Ammon's horn (tissue), 1 donor: ENCODE measurements at places on chromosomes 12 and 14.

DNA sequence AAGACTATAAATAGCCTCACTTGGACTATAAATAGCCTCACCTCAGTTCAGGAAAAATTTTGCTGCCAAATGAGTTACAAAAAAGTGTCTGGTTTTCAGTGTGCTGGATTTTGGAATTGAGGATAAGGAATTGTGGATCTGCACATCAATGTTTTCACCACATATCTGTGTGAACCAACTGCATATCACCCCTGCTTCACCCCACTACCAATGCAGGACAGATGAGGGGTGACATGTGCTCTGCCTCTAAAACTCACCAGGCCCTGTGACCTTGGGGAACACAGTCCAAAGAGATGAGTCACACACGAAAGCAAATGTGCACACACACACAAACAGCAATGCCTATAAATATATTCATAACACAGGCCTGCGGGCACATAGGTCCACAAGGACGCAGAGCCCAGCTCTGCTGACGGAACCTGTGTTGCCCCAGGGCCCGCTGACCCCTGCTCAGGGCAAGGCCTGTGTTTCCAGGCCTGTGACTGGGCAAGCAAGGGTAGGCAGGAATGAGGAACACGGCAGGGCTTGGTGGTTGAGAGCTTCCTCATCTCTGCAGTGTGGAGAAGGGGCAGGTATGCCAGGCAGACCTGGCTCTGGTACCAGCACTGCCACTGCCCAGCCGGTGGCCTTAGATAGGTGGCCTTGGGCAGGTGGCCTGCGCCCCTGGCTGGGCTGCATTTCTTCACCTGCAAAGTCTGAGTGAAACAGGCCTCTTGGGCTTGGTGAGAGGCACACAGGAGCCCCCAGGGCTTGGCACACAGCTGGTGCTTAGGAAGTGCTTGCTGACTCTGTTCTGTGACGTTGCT is 82.4 kb downstream of the ARL6IP4 start:
- DNase-seq, result no peak

DNA sequence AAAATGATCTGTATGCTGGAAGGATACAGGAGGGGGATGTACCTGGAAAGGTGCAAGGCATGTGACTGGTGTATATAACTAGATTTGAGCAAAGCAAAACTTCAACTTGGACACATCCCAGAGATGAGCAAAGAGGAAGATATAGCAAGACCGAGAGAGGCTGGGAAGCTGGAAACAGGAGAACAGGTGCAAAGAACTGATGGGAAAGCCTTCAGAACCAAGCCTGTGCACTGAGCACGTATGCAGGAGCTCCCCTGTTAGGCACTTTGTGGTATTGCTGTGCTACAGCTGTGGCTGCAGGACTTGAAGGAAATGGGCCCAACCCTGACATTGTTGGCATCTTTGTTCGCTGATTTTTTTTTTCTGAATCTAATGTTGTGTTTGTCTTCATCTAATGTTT is 120.7 kb upstream of the PWP1 start:
- DNase-seq, result peak; percentile 23

GRCh38 chr12:12736759-12737676 is 19.9 kb downstream of the CDKN1B start:
- DNase-seq, result no peak

DNA sequence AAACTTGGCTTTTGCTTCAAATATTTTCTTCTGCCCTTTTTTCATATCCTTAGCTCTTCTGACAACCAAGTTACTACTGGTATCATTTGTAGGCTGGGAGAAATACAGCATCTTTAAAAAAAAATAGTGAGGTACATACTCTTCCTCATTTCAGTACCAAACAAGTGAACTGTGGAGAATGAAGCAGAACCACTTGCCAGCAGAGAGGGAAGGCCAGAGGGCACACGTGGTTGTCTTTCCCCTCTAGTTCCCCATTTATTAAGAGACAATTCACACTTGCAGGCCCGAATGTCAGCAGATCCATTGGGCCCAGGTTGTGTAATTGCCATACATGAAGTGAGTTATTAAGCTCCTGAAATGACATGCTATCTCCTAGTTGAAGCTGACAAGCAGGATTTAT is 3.2 kb downstream of the SUSD6 start:
- peak; percentile 76 for DNase-seq

GRCh38 chr14:28707814-28708213 is 58.8 kb upstream of the FOXG1 start:
- DNase-seq, result peak; percentile 37

GRCh38 chr14:99229654-99230207 is 42.3 kb downstream of the BCL11B start:
- no peak for DNase-seq

DNA sequence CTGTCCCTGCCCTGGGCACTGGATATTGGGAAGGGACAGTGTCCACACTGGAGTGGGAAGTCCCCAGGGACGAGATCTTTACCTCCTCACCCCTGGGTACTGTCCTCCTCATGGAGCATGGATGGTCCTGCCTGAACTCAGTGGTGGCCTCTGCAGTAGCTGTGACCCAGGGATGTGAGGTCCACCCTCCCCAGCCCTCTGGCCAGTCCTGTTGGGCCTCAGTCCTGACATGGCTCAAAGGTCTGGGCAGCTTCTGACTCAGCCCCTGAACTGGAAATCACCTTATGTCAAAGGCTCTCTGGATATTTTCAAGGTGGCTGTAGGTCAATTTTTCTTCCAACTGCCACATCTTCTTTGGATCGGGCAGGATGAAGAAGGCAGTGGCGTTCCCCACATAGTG is 24.4 kb downstream of the SERPINA1 start:
- DNase-seq, result no peak

GRCh38 chr12:77113971-77114370 is 48.6 kb upstream of the E2F7 start:
- DNase-seq, result no peak

DNA sequence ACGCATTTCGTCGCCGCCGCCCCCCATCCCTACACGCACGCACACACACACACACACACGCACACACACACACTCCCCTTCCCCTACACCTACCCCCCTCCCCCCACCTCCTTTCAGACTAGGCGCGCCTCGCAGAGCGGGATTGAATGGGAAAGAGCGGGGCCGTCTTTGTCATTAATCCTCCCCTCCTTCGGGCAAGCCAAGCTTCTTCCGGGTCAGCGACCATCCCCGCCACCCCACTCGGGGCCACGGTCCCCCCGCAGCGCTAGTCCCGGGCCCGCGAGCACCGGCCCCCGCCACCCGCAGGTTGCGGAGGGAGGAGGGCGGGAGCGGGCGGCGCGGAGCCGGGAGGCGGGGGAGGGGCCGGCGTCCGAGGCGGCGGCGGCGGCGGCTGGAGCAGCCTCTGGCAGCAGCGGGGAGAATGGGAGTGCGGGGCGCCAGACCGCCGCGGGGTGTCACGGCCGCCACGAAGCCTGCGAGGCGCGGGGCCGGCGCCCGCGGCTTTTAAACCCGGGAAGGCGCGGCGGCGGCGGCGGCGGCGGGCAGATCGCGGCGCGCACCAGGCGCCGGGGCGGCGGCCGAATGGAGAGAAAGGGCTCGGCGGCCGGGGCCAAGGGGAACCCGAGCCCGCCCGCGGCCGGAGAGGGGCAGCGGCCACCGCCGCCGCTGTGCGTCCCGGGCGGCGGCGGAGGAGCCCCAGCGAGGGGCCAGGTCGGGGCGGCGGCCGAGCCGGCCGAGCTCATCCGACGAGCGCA is at the start of gene TTC9:
TTC9 (plus strand) TSS at position 369 of the 755 bp plus-strand sequence; CDS start at position 583, 214 bp downstream.
- DNase-seq, result peak; percentile 12

DNA sequence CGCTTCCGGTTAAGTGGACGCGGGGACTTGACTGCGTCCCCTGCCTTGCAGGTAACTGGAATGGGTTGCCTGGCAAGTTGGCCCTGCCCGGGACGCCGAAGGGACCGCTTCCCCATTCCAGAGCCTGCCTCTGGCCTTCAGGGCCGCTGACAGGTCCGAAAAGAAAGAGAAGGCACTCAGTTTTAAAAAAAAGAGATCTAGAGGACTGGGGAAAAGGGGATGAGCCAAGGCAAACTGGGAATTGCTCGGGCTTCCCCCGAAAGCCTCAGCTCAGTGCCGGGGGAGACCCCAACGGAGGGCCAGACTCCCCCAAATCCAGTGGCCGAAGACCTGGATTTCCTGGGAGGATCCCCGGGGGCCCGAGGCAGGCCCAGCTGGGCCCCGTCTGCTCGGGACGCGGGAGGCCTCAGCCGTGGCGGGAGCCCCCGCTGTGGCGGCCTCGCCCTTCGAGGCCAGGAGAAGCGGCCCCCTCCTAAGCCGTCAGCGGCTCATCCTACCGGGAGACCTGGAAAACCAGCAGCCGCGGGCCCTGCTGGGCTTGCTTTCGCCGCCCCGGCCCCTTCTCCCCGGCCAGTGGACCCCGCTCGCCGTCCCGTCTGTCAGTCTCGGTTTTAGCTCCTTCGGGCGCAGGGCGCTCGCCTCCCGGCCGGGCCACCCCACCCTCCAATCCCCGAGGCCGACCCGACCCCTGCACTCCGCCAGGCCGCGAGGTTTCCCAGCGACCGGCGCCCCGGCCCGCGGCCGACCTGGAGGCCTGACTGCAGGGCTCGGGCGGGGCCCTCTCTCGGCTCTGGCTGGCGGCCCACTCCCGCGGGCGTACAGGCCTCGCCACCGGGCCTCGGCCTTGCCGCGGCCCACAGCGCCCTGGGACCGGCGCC is 12.5 kb downstream of the OTX2 start:
- DNase-seq, result no peak

GRCh38 chr12:132124766-132125425 is 19.2 kb downstream of the DDX51 start:
- DNase-seq, result no peak

DNA sequence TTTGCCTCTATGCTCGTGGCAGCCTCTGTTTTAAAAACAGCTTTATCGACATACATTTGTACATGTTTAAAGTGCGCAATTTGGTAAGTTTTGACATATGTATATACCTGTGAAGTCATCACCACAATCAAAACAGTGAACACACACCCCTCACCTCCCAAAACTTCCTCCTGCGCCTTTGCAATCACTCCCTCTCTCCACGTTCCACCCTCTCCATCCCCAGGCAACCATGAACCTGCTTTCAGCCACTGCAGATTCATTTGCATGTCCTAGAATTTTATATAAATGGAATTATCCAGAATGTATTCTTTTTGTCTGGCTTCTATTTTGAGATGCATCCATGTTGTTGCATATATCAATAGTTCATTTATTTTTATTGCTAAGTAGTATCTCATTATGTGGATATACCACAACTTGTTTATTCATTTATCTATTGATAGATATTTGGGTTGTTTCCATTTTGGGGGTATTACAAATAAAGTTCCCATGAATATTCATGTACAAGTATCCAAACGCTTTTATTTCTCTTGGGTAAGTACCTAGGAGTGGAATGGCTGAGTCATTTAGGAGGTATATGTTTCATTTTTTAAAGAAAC is 15.5 kb upstream of the CHGA start:
- DNase-seq, result no peak

DNA sequence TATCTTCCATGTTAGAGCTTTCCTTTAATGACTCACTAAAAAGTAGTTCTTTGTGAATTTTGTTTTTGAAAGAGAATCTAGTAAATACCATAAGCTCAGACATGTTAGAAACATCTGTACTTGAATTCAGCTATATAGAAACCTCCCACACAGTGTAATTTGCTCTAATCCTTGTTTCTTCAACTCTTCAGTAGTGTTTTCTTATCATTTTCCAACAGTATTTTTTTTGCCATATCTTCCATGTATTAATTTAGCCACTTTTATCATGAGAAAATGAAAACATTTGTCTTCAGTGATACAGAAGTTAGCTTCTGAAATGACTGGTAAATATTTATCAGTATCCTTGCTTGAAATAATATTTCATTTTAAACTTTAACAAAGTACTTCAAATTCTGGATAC is 73.6 kb downstream of the ARID2 start:
- no peak for DNase-seq
